ENCODE measurements at places on chromosomes 7 and 10. TPM values are rescaled to one million over a fixed set of nuclear protein-coding genes. Genes with fewer than 3 reads are reported as not detected.
A peak's percentile ranks its signal among the peaks of the same experiment; 100 is the strongest.

- DNase-seq = no peak
Measured at GRCh38 chr10:122343936-122344335, 30.6 kb upstream of the PLEKHA1 start.

GRCh38 chr10:132714986-132715775, 70.8 kb downstream of the NKX6-2 start:
- DNase-seq = no peak

DNA sequence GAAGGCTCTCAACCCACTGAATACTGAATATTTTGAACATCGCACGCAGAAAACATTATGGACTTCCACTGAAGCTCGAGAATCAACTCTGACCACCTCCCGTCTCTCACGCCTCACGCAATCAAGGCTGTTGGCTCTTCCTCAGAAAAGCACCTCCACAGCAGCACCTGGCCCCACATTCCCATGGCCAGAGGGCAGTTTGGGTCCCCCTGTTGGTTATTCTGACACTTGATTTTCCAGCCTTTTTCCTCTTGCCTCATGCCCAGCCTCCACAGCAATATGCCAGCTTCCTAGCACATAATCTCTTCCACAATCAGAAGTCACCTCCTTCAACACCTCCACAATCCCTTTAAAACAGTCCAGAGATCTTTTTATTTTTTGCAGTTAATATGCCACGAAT, 55.9 kb downstream of the SVOPL start:
- no peak for DNase-seq

DNA sequence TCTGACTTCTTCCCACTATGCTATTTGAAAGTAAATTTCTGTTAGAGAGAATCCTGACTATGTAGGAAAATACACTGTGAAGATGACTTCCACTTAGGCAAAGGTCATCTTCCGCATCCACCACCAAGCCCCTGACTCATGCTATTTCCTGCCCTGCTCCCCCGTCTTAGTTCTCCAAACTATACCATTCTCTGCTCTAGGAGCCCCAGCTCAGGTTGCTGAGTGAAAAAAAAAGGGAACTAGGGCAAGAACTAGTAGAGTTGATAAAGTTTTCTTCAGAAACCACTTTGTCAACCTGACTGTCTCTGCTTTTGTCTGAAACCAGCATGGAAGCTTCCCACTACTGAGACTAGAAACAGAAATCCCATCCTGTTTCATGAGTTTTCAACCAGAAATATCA, 96.9 kb downstream of the EVX1 start:
- no peak for DNase-seq

DNA sequence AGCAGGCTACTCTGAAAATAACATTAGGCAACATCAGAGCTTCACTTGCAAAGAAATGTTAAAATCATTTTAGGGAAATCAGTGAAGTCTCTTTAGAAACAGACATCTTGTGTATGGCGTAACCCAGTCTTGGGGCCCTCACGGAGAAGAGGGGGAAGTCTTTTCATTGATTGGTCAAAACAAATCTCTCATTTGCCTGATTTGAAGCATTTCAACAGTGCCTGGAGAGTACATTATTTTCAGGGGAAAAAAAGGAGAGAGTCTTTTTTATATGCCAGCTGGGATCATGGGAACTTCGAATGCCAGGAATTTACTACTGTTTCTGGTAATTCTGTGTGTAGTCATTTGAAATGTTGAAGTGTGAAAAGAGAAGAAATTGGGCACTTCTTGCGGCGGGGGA, 471.4 kb downstream of the PLXDC2 start:
- no peak for DNase-seq

DNA sequence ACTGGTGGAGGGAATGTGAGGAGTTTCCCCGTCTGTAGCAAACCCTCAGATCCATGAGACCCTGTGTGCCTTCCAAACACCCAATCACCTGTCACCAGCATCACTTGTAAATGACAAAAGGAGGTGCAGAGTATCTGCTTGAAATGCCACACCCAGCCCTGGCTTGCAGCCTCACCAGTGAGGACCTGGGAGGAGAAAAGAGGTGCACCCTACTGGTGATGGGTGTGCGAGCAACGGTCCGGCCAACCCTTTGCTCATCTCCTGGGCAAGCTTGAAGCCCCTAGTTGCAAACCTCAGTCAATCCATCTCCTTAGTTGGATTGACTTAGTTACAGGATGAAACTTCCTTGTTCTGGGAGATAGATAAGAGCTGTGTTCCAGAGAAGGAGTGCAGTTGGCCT, 62.4 kb upstream of the WAPL start:
- no peak for DNase-seq

DNA sequence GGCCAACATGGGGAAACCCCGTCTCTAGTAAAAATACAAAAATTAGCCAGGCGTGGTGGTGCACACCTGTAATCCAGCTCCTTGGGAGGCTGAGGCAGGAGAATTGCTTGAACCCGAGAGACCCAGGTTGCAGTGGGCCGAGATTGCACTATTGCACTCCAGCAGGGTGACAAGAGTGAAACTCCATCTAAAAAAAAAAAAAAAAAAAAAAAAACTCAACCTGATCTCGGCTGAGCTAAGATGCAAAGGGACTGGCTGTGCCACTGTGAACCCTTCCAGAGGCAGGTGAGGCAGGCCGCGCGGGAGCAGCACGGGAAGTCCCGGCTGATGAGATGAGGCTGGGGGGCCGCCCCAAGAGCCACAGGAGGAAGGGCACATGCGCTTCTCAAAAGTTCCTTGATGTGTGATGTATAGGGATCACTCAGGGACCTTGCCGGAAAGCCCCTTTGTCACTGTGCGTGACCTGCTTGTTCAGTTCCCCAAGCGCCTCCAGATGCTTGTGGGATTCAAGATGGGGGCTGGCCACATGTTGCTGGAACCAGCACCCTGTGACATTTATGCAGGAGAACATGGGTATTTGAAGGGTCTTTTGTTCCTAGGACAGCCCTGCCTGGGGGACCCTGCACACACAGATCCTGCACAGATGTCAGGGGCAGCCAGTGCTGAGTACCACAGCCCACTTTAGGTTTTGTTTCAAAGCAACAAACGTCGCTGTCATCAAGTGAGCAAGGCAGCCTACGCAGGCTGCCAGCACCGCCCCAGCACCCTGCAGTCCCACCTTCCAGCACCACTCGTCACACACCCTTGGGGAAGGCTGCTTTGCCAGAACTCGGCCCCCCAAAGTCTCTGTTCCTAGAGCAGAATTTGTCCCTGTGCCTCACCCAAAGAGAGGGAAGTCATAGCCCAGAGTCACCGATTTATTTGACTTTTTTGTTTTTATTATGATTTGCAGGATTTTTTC, 74.8 kb upstream of the SH2B2 start:
- DNase-seq = no peak

DNA sequence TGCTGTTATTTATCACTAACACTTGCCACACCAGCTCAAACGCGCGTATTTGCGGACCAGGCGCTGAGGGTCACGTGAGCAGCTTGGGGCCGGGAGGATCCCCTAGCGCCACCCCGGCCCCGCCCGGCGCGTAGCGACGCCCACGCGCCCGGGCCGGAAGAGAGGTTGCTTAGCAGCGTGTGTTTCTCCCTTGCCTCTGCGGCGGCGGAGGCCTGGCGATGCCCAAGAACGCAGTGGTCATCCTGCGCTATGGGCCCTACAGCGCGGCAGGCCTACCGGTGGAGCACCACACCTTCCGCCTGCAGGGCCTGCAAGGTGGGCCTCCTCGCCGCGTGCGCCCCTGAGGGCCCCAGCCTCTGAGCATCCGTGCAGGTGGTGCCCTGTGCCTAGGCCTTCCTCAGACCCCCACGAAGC, at the start of gene C10orf53:
Gene C10orf53, plus strand, starts transcription at position 172 of the 414 bp plus-strand sequence. Its CDS starts 47 bp downstream, at position 219.
- no peak for DNase-seq

GRCh38 chr10:51095444-51095843, 21.2 kb downstream of the PRKG1 start:
- no peak for DNase-seq

GRCh38 chr10:114026189-114027040, 17.3 kb upstream of the ADRB1 start:
- peak; percentile 11 for DNase-seq

- no peak for DNase-seq
Measured at GRCh38 chr10:70193391-70193844, 23.1 kb upstream of the SAR1A start.

DNA sequence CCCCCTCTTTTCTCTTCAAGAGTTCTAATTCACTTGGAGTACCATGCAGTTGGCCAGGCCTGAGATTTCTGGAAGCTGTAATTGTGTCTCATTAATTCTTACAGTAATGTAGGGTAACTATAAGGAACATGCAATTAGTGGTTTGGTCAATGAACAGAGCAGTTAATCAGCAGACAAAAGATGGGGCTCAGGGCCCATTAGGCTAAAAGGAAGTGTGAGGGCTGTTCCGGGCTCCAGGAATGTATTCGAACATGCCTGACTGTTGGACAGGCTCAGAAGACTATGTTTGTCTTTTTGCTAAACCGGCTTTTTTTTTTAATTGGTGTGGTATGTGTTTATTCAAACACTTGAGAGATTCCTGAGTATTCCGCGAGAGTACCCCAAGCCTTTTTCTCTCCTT, 42.5 kb upstream of the FZD8 start:
- no peak for DNase-seq

- DNase-seq = no peak
Measured at GRCh38 chr7:142323706-142324105, 65.8 kb upstream of the PRSS58 start.

DNA sequence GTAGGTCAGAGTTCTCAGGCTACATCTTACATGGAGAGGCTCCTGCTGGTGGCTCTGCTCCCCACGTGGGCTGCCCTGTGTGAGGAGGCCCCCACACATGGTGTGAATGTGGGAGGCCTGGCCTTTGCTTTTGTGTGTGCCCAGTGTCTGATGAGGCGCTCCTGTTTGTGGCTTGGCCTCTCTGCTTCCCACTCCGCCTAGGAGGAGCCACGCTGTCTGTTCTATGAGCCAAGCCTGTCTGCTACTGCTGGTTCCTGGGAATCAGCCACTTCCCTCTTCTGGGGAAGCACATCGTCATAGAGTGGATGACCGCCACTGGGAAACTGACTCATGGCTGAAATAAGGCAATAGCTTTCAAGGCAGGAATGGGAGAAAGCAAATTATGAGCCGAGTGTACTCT, 87.1 kb downstream of the CYP26A1 start:
- no peak for DNase-seq

DNA sequence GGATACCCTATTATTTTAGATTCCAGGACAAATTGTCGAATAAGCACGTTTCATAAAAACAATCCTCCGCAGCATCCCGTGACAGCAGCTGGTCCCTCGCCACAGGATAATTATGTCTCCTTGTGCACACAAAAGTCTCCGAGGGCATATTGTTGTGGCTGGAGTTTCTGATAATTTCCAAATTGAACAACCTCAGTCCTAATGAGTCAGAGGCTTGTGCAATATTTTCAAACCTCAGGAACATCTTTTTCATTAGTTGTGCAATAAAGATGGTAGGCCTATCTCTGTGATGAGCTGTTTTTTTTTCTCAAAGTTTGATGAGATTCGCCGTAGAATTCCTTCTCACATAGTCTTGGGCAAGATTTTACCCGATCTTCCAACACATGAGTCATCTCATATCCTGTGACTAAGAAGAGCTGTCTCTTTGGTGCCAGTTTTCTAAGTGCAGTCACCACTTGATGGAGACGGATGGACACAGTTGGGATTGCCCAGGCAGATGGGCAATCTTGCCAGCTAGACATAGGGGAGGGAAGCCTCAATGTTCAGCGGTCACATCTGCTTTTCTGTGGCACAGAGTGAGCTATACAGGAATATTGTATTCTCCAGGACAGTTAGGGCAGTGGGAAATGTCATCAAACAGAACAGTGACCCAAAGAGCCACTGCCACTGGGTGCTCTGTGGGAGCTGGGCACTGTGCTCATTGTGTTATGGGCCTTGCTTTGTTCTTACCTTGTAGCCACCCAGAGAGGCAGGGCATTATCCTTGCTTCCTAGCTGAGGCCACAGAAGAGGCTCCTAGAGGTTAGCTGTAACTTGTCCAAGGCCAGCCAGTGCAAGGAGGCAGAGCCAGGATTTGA, 7.8 kb downstream of the HTRA1 start:
- peak; percentile 83 for DNase-seq

- DNase-seq = no peak
Measured at GRCh38 chr10:21511095-21511570, 14.3 kb downstream of the SKIDA1 start.

DNA sequence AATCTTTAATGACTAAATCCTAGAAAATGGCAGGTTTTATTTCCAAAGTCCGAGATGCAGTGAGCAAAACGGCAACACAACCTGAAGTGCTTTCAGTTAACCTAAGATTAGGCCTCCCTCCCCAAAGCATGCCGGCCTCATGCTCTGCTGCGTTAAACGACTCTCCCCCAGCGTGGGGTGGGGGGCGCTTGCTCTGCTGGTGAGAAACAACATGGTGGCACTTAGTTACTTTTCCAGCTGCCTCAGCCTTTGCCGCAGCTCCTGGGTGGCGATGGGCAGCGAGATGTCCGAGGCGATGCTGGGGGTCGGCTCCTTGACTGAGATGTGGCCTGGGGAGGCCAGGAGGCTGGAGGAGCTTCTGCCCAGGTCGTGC, 36.7 kb upstream of the NCAPG2 start:
- DNase-seq = no peak

- no peak for DNase-seq
Measured at GRCh38 chr10:72158176-72158575, 57.6 kb upstream of the ANAPC16 start.

GRCh38 chr10:102133373-102134195, 744 bp downstream of the PPRC1 start:
- DNase-seq = peak; percentile 46

GRCh38 chr7:139341058-139341775, at the start of gene FMC1:
Gene FMC1 (plus strand): TSS chr7:139341337. CDS start chr7:139341385, 48 bp downstream.
- DNase-seq = peak; percentile 86

DNA sequence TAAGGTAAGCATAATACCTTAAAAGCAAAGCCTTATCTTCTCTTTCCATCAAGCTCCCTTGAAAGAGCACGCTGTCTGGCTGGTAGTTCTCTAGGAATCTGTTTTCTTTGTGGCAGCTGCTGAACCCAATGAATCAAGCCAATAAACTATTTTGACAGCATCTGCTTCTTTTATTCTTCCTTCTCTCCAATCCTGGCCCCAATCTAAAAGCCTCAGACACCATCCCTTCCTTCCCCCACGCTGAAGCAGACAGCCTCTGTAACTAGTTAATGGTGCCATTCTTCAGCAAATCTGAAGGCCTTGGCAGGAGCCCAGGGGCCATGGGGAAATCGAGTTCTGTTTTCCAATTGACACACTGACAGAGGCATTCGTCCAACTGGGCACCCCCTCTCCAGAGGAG, 186.6 kb upstream of the LYZL1 start:
- DNase-seq = no peak

GRCh38 chr7:25720427-25720826, 431.6 kb upstream of the NFE2L3 start:
- no peak for DNase-seq

- no peak for DNase-seq
Measured at GRCh38 chr10:77164616-77165311, 472.8 kb downstream of the KCNMA1 start.

- no peak for DNase-seq
Measured at GRCh38 chr10:66786709-66787108, 139.1 kb upstream of the LRRTM3 start.

The HOXA7 gene
- polyA plus RNA-seq = 5.3 TPM

The RNLS gene
- polyA plus RNA-seq = 8.0 TPM

The RPEL1 gene
- polyA plus RNA-seq = 0.20 TPM

The LRRTM3 gene
- polyA plus RNA-seq = not detected

The ADO gene
- polyA plus RNA-seq = 17.8 TPM

The MOSPD3 gene
- 10.0 TPM for polyA plus RNA-seq

The NYAP1 gene
- 0.35 TPM for polyA plus RNA-seq

The IL2RA gene
- not detected for polyA plus RNA-seq

The VSTM4 gene
- 3.9 TPM for polyA plus RNA-seq

The PIK3CG gene
- 0.02 TPM for polyA plus RNA-seq

The CD36 gene
- 0.51 TPM for polyA plus RNA-seq

The THNSL1 gene
- 1.8 TPM for polyA plus RNA-seq

The PRKG1 gene
- 16.0 TPM for polyA plus RNA-seq

The GNAI1 gene
- polyA plus RNA-seq = 31.9 TPM

The ANXA8L1 gene
- polyA plus RNA-seq = 0.06 TPM
